ENCODE measurements at places on chromosomes 1 and 21. TPM values are rescaled to one million over a fixed set of nuclear protein-coding genes. Genes with fewer than 3 reads are reported as not detected.

The SAMD11 gene
- total RNA-seq = not detected

The AIM2 gene
- not detected for total RNA-seq

The SLC6A17 gene
- total RNA-seq = not detected

The WDTC1 gene
- 81.7 TPM for total RNA-seq

The C2CD4D gene
- 0.20 TPM for total RNA-seq

The TNFAIP8L2 gene
- total RNA-seq = 5.7 TPM
